ENCODE measurements at places on chromosomes 11 and 22.

DNA sequence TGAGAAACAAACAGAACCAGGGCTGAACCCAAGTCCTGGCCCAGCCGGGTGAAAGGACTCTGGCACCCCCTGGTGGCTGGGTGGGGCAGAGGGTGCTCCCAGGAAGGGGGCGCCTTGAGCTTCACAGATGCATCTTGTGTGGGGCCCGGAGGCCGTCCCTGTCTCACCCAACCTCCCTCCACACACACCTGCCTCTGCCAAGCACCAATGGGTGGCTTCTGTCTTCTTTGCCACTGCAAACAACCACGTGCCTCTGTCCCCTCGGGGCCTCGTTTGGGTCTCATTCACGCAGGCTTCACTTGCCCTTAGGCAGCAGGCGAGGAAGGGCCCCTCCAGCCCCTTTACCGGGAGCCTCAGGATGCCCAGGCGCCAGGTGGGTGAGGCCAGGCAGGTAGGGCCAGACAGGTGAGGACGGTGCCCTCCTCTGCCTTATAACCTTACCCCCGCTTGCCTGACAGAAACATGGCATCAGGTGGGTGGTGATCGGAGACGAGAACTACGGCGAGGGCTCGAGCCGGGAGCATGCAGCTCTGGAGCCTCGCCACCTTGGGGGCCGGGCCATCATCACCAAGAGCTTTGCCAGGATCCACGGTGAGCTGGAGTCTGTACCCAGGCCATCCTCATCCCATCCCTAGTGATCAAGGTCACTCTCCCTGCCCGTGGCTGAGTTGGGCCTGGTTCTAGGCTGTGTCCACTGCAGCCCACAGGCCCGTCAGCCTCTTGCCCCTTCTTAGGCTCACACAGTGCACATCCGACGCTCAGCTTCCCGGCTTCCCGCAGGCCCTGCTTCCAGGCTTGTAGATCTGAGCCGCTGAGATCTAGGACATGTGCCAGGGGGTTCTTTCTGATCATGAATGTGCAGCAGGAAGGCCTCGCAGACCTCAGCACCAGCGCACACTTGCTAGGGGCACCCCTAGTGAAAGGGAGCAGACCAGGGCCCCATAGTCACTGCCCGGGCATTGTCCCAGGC lies 17.2 kb downstream of the POLR3H start:
- peak; percentile 67 for DNase-seq

GRCh38 chr11:28323621-28324020 lies 215.4 kb downstream of the METTL15 start:
- no peak for DNase-seq

DNA sequence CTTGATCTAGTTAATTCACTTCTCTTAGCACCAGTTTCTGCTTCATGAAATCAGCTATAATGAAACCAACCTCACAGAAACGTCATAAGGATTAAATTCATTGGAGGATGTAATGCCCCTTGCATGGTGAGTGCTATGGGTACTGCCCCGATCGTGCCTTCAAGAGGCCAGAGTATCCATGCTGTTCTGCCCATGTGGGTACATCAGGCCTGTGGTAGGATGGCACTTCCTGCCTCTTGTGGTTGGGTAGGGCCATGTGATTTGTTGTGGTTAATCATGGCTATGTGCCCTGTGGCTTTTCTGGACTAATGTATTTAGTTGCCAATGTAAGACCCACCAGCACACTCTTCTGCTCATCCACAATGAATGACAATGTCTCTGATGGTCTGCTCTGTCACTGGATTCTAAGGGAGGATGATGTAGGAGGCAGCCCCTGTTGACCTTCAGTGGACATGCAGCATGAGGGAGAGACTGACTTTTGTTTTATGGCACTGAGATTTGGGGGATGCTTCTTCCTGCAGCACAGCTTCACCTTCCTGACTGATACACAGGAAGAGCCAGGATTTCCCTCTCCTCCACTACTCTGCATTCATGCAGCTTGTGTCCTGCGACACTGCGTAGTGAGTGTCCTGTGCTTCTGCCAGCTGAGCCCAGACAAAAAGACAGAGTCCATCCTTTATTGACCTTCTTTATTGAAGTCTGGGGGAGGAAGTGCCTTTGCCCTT lies 66.2 kb downstream of the DHCR7 start:
- no peak for DNase-seq

DNA sequence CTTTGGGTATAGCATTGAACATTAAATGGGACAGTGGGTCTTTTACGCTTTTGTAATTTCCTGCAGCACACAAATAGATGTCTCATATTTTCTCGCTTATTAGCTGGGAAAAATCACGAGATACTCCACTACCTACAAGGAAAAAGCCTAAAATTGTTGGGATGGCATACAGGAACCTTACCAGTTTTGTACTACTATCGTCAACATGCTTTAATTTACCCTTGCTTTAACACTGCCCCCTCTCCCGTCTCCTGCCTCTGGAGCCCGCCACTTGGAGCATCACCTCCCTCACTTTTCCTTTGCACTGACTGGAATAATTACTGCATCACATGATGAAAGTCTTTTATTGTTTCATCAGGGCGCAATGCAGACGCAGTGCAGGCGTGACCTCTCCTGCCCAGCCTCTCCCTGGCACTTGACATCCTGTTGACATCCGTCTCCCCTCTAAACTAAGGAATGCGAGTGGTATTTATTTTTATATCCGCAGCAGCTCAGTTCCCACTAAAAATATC lies 1.0 kb upstream of the FNBP4 start:
- peak; percentile 37 for DNase-seq

DNA sequence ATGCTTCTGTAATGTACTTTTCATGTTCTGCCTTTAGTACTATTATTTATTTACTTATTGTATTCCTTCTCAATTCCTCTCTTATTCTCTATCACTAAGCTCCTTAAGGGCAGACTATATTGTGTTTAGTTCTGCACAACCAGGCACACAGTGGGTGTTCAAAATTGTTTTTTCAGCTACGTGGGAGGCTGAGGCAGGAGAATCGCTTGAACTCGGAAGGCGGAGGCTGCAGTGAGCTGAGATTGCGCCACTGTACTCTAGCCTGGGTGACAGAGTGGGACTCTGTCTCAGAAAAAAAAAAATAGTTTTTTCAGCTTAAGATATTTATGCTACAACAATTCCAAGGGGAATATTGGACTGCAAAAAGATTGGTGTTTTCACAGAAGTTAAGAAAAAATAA lies 17.4 kb upstream of the DDX17 start:
- DNase-seq: no peak

- no peak for DNase-seq
These were observed 76.2 kb downstream of the SNX19 start for GRCh38 chr11:130839981-130840666.

DNA sequence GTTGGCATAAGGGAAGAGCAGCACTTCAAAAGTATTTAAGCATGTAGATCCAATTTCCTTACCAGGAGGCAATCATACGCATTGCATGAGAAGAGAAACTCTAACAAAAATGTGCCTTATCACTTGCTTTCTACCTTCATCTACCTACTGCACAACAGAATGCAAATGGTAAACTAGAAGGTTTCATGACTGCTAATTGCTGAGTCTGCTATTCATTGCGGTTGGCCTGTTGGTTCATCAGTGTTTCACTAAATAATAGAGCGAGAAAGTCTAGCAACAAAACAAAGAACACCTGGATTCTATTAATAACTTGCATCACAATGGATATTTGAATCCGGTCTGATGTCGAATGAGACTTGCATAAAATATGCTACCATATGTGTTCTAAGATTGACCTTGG lies 229.0 kb downstream of the OPCML start:
- DNase-seq: no peak

- no peak for DNase-seq
These were observed 4.9 kb upstream of the EI24 start for GRCh38 chr11:125564357-125564756.

GRCh38 chr22:22593964-22594656 lies 35.0 kb upstream of the PRAME start:
- DNase-seq: peak; percentile 61

DNA sequence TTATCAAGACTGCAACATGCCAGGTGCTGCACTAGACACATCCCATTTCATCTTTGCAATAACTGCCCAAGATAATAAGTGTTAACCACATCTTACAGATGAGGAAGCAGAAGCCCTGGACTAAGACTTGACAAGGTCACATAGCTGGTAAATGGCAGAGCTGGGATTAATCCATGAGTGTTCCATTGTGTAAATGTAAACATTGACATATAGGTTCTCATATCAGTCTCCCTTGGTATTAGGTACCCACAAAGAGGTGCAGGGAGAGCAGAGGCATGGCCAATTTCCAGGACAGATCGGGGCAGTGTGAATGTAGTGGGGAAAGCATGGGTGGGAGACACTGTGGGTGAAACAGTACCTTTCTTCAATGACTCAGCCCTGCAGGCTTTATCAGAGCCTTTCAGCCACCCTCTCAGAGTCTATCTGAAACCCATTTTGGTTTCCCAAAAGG lies 17.9 kb downstream of the MICAL2 start:
- DNase-seq: no peak

GRCh38 chr11:73177380-73177777 lies 35.3 kb upstream of the FCHSD2 start:
- DNase-seq: no peak

- DNase-seq: no peak
These were observed 215.0 kb downstream of the NXPE2 start for GRCh38 chr11:114893329-114893728.

DNA sequence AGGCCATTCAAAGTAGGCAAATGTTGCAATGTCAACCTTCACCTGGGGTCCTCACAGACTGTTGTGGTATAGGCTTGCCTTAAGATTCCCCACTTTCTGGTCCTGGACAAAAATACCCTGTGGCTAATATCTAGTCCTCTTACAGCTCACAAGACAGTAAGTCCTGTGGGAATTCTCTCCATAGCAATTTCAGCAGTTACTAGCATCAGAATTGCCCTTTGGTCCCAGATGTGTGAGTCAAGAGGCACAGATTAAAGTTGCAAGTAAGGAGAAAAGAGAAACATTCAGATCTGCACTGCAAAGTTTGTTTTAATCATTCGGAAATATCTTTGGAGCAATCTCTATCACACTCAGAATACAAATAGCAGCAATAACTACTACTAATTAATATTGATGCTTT lies 420.2 kb downstream of the NTM start:
- DNase-seq: no peak

DNA sequence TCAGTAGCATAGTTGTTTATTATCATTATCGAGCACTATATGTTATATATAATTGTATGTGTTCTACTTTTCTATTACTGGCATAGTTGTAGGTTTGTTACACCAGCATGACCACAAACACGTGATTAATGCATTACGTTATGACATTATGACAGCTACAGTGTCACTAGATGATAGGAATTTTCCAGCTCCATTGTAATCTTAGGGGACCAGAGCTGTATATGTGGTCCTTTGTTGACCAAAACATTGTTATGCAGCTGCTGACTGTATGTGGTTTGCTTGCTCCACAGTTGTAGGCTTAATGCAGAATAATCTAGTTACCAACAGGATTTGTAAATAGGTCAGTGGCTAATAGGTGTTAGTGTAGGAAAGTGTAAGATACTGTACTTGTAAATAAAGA lies 66.1 kb downstream of the HSD17B12 start:
- DNase-seq: no peak

- no peak for DNase-seq
These were observed 58.7 kb upstream of the TNRC6B start for GRCh38 chr22:40118979-40119378.

- DNase-seq: no peak
These were observed 153.6 kb downstream of the RCN1 start for GRCh38 chr11:32244453-32244852.

- DNase-seq: no peak
These were observed 90.0 kb downstream of the GRIK4 start for GRCh38 chr11:120601536-120601935.

- DNase-seq: no peak
These were observed 601.0 kb upstream of the KIRREL3 start for GRCh38 chr11:127601578-127601977.

GRCh38 chr11:48210052-48210451 lies 6.6 kb upstream of the OR4B1 start:
- DNase-seq: no peak

- DNase-seq: no peak
These were observed 122.2 kb downstream of the PLEKHA7 start for GRCh38 chr11:16891964-16892363.

GRCh38 chr11:102284008-102284407 lies 33.3 kb upstream of the BIRC3 start:
- DNase-seq: no peak

DNA sequence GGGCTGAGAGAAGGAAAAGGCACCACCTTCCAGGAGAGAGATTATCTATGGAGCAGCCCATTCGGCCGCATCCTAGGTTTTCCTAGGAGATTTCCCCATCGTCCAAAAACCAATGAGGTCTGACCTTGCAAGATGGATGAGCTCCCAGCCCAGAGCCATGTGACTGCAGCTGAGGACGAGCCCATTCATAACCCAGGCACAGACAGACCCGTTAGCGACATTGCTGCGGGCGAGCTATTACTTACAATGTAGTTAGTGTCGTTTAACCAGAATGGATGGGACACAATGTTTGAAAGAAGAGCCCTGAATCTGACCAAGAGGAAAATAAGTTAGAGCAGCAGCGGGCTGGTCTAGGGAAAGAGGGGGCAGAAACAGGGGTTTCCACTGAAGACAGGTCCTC lies 395.9 kb upstream of the CADM1 start:
- DNase-seq: no peak

- DNase-seq: no peak
These were observed 313.8 kb downstream of the LARGE1 start for GRCh38 chr22:33606504-33606903.

- DNase-seq: no peak
These were observed 117.3 kb downstream of the RASSF10 start for GRCh38 chr11:13126430-13126829.

GRCh38 chr11:113487622-113488021 lies 12.4 kb upstream of the DRD2 start:
- DNase-seq: no peak

- DNase-seq: no peak
These were observed 209.2 kb upstream of the TBCEL start for GRCh38 chr11:120814531-120815318.

DNA sequence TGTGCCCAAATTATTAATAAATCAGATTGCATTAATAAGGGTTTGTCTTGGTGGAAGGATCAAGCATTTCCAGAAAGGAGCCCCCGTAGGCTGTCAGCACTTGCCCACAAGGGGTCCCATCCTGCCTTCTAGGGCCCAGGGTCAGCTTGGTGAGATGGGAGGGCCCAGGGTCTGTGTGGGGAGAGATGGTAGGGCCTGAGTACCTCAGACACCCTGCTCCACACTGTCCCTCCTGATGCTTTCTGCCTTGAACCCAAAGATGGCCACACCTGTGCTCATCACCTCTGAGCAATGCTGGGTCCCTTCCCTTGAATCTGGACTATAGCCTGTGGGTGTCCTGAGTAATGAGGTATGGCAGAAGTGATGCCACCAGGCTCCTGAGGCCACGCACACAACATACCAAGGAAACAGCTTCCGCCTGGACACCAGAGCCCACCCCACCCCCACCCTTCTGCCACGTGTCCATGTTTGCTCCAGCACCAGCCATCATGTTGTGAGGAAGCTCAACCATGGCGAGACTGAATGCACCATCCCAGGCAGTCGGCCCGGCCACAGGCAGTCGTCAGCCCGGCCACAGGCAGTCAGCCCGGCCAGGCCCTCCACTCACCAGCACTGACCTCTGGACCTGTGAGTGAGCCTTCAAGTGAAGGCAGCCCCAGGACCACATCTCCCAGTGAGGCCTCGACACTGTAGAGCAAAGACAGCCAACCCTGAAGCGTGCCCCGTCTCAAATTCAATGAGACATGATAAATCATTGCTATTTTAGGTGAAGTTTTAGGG lies 6.8 kb downstream of the BET1L start:
- DNase-seq: peak; percentile 4
